AG04450 (cell line): ENCODE measurements at places on chromosomes 4 and X.

DNA sequence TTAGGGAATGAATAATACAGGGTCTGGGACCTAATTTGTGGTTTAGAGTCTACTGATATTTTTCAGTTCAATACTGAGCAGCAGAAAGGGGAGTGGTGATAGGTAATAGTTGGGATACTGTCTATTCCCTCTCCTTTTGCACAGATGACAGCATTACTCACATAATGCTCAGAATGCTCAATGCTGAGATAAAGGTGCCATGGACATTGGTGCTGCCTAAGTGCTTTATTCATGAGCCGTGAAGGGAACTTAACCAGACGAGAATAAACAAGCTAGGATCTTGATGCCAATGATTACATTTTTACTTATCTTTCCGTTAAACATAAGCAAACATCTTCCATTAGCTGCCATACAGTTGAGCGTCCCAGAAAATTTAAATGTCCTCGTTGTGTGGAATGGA lies 75.6 kb downstream of the STK32B start:
- DNase-seq: no peak

GRCh38 chr4:88398381-88398780 lies 19.7 kb downstream of the HERC6 start:
- DNase-seq: no peak

DNA sequence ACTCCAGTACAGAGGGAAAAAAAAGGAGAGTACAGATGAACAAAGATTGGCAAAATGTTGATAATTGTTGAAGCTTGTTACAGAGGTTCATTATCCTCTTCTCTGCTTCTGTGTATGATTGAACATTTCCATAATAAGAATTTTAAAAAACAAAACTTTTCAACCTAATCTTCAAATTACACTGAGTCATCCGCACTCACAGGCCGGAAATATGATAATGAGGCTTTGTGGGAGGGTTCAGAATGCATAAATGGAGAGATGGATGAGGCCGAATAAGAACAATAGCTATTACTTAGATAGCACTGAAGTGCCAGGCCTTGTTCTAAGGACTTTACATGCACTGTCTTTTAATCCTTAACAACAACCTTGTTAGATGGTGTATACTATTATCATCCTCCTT lies 4.6 kb upstream of the ERCC6L start:
- DNase-seq: no peak

- no peak for DNase-seq
These were observed 33.8 kb downstream of the NDP start for GRCh38 chrX:43939187-43939926.

- DNase-seq: no peak
These were observed 12.1 kb downstream of the BMP2K start for GRCh38 chr4:78788007-78788889.

DNA sequence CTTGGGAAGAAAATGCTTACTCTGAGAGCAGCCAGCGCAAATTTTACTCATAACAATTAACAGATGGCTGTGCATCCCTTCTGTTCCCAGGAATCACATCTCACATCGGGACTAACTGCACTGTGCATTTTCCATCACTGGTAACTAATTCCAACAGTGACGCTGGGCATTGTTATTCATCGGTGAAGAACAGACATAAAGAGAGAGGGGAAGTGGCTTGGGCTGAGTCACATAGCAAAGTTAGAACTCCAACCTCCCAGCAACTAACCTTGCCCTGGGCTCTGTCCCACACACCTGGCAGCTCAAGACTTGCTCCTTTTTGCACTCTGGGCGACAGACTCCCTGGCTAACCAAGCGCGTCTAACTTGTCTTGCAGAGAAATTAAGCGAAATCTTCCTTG lies 6.4 kb upstream of the LONRF3 start:
- no peak for DNase-seq
